Temporal lobe (tissue), 4 donors: ENCODE measurements at places on chromosomes 5 and 9. TPM values are rescaled to one million over a fixed set of nuclear protein-coding genes. Genes with fewer than 3 reads are reported as not detected.

GTF3C4 gene
- total RNA-seq: 25.1 TPM

C5 gene
- total RNA-seq: 5.9 TPM

IFNK gene
- total RNA-seq: not detected

ZFAND5 gene
- total RNA-seq: 218 TPM

PCDHGC4 gene
- total RNA-seq: 87.3 TPM

PCDHGA9 gene
- total RNA-seq: 12.8 TPM

RETREG1 gene
- 56.5 TPM for total RNA-seq
